Lower leg skin (tissue), 4 donors: ENCODE measurements at places on chromosomes 6 and 20. TPM values are rescaled to one million over a fixed set of nuclear protein-coding genes. Genes with fewer than 3 reads are reported as not detected.

GRCh38 chr6:106377061-106377540, 16.6 kb downstream of the CRYBG1 start:
- DNase-seq: no peak

DNA sequence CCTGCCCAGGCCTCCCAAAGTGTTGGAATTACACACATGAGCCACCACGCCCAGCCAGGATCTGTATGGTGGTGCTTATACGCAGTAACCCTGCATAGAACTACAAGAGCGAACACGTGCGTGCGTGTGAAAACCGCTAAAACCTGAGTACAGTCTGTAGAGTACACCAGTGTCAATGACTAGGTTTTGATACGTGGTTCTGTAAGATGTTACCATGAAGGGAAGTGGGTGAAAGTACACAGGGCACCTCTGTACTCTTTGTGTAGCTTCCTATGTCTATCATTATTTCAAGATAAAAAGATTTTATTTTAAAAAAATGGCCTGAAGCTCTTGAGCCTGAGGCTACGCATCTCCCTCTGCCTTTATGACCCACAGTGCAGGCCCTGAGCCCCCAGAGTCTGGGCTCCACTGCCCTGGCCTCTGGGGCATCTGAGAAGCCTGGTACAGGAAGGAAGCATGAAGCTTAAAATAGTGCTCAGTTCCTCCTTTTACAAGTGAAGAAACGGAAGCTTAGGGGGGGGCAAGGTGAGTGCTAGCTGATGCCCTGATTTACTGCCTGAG, 21.6 kb downstream of the LY86 start:
- DNase-seq: no peak

The C6orf141 gene
- 25.6 TPM for total RNA-seq

GRCh38 chr6:149061930-149062329, 255.6 kb upstream of the TAB2 start:
- no peak for DNase-seq

DNA sequence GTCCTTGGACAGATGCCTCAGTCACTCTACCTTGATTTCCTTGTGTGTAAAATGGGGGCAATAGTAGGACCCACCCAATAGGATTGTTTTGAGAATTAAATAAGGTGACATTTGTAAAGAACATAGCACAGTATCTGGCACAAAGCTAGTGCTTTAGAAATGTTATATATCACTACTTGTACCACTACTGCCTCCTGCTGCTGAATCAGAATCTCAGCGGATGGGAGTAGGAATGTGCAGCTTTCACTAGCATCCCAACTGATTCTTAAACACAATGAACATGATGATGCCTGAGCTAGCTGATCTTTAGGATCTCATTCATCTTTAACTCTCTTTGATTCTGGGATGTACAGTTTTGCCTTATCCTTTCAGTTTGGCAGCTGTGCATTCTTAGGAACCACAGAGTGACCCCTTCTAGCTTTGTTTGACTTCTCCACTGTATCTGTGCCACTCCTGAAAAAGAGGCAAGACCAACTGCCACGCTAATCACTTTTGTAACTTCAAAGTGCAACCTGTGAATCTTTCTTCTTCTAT, 7.2 kb downstream of the PBOV1 start:
- no peak for DNase-seq

DNA sequence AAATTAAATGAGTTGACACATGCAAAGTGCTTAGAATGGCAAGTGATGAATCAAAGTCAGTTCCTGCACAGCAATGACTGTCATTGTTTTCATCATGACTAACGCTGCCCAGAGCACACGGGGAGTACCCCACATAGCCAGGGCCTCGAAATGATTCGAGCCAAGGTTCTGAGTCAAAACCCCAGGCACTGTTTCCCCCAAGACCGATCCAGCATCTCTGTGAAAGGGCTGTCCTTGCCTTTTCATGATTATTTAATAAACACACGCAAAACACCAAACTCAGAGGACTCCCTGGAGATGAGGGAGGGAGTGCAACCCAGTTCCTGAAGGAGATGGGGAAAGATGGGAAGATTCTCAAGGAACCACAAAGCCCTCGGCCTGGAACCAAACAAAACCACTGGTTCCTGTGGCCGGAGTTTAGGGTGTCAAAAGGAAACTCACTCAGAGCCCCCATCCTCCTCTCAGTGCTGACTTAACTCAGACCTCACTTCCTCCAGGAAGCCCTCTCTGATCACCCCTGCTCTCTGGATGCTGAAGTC, 3.8 kb downstream of the PREX1 start:
- no peak for DNase-seq

DNA sequence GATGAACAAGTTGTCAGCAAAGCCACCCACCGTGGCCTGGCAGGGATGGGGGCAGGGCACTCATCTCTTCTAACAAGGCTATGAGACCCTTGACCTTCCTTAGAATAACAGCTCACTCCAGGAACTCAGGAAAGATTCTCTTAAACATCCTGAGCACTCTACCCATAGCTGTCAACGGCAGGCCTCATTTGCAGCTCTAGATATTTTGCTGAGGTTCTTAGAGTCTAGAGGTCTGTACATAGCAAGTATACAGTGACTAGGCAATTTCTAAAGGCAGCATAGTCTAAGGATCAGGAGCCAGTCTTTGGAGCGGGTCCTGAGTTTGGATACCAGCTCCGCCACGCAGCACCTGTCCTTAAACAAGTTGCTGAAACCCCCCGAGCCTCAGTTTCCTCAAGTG, 11.7 kb downstream of the TRERF1 start:
- DNase-seq: no peak
